Stimulated activated CD4-positive, alpha-beta T cell treated with anti-CD3 and anti-CD28 coated beads, Interleukin-4, amount 100 ng/mL, for 24 hours (primary cell): ENCODE measurements at places on chromosomes 2 and 18.

GRCh38 chr18:74819433-74820059 is 221.9 kb downstream of the ZNF407 start:
- DNase-seq = no peak

- no peak for DNase-seq
Measured at GRCh38 chr2:213429516-213429915, 145.3 kb downstream of the SPAG16 start.

GRCh38 chr18:77055429-77056300 is 76.9 kb downstream of the MBP start:
- DNase-seq = no peak

DNA sequence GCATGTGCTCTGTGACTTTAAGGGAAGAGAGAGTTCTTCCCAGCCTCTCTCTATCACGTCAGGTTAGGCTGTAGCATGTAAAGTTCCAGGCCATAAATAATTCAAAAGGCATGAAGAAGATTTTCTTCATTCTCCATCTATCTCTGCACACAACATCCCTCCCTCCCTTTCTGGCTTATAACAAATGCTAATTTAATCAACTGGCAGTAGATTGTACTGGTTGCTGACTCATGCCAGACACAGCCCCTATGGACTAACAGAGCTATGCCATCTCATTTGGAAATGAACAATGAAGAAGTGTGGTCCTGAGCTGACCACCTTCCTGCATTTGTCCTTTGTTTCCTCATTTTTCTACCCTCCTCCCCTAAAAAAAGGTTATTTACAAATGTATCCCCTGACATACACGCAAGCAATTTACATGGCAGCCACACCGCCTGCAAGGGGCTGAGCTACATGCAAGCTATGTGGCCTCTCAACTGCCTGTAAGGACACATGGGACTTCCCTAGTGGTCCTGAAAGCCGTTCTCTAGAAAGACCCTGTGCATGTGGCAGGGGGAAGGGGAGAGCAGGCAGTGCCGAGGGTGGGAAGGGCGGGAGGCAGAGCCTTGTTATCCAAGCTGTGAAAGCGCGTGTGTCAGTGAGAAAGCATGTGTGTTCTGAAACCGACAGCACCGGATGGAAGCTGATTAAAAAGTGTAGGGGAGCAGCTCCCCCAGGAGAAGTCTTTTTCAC is 90.9 kb upstream of the KLF7 start:
- DNase-seq = no peak

DNA sequence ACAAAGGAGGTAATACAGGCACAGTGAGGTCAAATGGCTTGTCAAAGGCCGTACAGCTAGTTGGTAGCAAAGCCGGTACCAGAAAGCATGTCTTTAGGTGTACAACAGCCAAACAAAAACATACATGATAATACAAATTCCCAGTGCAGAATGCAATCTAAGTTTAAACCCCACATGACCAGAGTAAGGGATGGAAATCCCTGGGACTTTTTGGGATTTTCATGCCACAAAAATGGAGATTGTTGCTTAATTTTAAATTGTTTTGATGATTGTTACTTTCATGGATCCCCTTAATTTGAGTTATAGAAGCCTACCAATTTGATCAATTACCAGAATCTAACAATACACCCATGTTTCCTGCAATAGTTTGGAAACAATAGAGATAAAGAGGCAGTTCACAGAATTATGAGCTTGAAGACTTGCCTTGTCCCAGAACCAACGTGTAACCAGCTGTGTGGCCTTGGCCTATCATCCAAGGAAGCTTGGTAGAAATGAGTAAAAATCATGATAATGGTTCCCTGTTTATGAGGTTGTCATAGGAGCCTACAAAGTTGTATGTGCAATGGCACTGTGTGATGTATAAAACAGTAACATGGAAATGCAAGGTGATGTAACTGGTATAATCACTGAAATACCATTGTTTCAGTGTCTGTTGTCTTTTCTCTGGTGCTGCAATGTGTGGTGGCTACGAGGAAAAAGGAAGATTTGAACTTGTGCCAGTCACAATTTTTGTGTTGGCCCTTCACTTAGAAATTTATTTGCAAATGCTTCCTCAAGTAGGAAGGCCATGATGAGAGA is 85.3 kb downstream of the ZEB2 start:
- DNase-seq = no peak

GRCh38 chr2:54207666-54208195 is 48.3 kb downstream of the TSPYL6 start:
- no peak for DNase-seq

DNA sequence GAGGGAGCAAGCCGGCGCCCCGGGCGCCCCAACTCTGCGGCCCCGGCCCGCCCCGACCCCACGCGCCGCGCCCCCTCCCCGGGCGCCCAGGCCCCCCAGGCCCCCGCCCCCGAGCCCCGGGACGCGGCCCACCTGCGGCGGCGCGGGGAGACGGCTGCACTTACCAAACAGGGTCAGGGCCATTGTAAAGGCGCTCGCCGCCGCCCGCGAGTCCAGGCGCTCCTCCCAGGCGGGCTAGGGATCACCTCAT is 526 bp downstream of the CHN1 start:
- no peak for DNase-seq

- DNase-seq = no peak
Measured at GRCh38 chr2:227436436-227437174, 35.4 kb upstream of the AGFG1 start.

DNA sequence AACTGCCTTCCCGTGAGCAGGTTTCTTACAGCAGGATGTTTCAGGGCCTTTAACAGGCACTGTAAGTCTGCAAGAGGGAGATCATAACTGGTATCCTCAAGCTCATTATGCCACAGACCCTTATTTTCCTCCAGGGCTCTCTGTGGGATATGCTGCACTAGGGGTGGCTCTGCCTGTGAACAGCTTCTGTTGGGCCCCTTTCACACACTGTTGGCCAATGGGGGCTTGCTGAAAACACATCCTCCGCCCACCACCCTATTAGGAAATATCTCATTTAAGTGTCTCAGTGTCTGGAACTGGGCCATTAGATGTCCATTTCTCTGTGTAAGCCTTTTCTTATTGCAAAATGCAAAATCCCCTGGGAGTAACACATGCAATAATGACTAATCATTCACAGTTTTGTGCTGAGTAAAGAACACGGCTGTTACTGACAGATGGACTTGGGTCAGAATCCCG is 414.3 kb upstream of the HS6ST1 start:
- DNase-seq = no peak

DNA sequence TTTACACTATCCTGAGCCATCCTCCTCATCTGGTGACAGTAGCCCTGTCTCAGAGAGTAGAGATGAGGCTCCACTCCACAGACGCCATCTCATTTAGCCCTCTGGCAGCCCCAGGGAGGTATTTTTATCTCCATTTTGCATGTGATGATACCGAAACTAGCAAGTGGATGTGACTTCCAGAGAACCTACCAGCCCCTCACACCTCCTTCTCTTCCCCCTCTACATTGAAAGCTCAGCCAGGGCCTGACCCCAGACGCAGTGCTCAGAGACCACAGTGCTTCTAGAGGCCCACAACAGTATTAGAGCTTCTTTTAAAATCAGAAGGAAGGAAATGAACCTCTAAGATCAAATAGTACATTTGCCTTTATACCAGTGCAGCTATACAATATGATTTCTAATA is 8.3 kb downstream of the GYPC start:
- DNase-seq = peak; percentile 43

- DNase-seq = no peak
Measured at GRCh38 chr2:28842042-28842441, 28.1 kb downstream of the TRMT61B start.

DNA sequence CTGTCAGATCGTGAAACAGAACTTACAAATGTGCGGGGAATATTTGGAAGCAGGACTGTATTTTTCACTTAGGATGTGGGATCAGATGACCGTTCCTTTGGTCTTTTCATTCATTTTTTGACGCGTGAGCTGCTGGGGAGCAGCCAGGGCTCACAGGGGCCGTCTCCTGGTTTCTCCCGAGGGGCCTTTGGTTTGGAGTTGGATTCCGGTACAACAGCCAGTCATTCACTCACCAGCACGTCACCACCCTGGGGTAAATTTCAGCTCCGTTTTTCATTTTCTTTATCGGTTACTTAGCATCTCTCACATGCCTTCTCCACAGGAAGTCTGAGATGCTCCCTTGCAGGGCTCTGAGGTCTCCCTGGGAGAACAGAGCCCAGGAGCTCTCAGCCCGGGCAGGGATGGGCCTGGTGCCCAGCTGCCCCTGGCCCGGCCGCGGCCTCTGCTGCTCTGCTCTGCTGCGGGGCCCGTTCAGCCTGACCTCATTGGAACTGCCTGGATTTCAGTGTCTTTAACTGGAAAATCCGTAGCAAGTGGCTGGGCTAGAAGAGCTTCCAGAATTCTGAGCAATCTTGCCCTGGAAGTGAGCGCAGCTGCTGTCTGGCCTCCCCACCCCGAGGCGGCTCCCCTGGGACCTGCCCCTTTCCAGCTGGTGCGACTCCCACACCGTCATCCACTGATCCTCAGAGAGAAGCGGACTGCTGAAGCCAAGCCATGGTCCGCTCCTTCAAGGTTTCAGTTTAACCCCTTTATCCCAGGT is 335.6 kb downstream of the EIPR1 start:
- no peak for DNase-seq

DNA sequence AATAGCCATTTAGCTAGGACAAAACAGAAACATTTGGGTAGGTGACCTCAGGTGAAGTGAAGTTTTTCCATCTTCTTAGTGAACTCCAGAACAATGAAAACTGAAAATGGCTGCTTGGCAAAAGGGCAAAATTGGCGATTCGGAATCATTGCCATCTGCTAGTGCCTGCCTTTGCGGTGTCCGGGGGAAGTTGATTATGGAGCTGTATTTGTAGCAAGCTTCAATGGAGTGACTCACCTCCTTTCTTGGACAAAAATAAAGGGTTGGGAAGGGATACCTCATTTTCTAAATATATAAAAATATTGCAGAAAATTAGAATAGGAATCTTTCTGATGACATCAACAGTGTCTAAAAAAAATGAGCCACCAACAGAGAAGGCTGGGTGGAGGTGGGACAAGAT is 460.5 kb downstream of the TGIF1 start:
- DNase-seq = no peak

DNA sequence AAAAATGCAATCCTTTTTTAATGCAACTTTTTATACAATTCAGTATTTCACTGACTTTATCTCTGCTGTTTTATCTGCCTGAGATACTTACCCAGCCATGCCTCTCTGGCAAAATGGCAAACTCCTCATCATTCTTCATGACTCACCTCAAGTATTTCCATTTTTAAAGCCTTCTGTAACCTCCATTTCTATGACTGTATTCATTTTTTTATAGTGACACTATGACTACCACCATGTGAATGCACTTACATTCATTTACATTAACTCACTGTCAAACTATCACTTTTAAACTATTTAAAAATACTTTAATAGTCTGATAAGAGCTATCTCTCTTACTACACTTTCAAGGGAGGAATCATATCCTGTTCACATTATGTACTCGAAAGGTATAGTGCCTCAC is 99.4 kb upstream of the SCN7A start:
- no peak for DNase-seq

DNA sequence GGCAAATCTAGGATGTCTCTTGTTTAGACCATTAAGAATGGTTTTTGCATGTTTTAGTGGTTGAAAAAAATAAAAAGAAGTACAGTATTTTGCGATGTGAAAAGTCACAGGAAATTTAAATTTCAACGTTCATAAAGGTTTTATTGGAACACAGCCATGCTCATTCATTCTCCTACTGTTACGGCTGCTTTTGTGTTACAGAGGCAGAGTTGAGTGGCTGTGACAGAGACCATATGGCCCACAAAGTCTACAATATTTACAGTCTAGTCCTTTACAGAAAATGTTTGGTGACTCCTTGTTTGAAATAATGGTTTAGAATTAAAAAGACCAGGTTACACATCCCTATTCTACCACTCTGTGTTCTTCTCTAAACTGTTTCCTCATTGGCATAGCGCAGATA is 48.1 kb downstream of the MYOM1 start:
- DNase-seq = no peak

DNA sequence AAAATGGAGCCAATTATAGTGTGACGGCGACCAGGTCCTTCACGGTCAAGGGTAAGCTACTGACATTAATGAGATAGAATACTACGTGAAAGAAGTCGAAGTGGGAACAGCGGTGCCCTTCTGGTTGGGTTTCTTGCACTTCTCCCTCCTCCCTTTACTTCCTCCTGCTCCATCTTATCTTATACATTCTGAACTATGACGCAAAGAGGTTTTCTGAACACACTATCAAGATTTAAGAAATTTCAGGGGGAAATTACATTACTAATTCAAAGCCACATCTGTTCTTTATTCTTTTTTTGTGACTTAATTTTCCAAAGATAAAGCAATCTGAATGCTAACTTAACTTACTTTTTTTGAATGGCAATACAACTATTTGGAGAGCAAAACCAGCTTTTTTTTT is 14.8 kb upstream of the IL18R1 start:
- no peak for DNase-seq

DNA sequence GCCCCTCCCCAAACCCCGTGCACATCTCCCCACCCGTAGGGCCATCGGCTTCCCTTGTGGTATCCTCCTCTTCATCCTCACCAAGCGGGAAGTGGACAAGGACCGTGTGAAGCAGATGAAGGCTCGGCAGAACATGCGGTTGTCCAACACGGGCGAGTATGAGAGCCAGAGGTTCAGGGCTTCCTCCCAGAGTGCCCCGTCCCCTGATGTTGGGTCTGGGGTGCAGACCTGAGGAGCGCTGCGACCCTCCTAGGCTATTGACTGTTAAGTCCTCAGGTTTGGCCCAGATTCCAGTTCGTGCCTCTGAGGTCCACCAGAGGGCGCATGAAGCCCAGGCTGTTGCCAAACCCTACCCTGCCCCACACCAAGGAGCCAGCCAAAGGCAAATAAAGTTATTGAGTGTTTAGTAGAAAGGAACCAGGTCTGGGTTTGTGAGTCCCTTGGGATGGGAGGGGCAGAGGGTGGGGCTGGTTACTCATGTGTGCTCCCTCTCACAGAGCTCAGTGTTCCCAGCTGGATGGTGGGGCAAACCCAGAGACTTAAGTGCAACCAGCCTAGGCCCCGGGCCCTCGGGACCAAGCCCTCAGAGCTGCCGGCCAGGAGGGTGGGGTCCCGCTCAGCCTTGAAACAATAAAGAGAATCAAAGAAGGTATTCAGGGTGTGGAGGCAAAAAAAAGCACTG is 2.4 kb downstream of the PNKD start:
- DNase-seq = peak; percentile 84
